ENCODE measurements at places on chromosomes 5 and 9.

DNA sequence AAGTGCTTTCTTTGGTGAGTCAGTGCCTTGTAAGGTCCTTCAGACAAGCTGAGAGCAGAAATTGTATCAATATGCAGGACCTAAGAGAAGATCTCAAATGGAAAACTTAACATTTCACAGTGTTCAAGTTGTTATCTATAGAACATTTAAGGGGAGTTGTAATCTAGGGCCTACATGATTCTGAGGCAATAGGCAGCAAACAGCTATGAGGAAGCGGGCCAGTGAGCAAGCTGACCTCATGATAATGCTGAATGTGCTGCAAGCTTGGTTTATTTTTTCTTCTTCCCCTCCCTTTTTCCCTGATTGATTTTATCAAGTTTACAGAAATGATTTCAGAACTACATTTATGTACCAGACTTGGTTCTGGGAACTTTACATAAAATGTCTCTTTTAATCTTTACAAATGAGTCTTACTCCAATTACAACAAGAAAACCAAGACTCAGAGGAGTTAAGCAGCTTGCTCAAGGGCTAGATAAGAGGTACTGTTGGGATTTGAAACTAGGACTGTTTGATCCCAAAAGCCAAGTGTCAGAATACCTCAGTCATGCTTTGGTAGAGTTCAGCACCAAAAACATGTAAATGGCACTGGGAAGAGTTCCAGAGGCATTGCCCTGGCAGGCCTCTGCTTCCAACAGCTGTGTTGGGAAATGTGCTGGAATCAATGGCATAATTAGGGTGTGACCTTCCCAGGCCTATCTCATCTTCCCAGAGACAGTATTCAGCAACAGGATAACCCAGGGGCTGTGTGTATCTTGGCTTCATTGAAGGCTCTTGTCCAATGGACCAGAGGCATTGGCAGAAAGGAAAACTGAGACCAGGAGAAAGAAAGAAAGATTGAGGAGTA lies 130.1 kb downstream of the LRRC70 start:
- no peak for DNase-seq

DNA sequence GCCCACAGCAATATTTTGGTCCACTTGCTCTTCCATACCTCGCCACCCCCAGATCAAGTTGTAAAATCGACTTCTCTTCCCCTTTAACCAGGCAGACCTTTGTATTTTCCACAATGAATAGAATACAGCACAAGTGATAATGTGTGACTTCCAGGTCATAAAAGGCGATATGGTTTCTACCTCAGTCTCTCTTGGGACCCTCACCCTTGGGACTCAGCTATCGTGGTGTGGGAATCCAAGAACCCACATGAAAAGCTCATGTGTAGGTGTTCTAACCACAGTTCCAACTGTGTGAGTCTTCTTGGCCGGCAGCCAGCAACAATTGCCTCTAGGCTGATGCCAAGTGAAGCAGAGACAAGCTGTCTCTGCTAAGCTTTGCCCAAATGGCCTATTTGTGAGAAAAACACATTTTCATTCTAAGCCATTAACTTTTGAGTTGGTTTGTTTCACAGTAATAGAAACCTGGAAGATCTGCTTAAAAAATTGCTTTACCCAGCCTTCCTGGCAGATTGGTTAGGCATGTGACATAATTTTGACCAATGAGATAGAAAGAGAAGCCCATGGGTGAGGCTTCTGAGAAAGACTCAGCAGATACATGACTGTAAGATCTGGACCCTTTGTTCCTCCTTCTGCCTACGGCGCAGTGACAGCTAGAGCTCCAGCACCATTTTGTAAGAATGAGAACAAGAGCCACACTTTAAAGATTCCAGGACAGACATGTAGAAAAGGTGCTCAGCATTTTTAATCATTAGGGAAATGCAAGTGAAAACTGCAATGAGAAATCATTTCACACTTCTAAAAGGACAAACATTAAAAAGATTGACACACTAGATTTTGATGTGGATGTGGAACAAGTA lies 18.3 kb upstream of the MLLT3 start:
- DNase-seq = no peak

DNA sequence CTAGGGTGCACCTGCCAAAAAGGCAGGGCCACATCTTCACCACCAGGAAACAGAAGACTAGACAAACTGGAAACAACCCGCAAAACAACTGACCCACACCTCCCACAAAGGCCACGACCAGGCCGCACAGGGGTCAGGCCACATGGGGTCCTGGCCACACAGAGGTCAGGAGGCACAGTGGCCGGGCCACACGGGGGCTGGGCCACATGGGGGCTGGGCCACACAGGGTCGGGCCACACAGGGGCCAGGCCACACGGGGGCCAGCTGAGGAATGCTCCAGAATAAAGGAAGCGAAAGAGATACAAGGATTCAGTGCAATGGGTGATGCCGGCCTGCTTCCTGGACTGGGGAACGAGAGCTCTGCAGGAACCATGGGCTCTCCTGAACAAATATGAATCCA lies 91.6 kb downstream of the OLFM1 start:
- no peak for DNase-seq

DNA sequence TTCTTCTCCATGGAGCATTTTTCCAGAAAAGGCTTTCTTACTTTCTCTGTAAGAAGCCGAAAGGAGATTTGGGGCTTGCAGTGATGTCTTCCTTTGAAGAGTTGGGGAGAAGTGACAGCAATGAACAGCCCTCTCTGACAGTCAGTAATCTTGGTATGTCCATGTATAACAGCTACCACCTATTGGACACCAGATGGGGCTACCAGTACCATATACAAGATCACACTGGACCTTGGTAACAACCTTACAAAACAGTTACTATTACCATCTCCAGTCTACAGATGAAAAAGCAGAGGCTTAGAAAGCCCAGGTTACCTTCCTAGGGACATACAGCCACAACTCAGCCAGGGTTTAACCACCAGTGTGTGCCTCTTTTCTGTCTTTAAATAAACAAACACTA lies 272.7 kb upstream of the TRPC7 start:
- no peak for DNase-seq

DNA sequence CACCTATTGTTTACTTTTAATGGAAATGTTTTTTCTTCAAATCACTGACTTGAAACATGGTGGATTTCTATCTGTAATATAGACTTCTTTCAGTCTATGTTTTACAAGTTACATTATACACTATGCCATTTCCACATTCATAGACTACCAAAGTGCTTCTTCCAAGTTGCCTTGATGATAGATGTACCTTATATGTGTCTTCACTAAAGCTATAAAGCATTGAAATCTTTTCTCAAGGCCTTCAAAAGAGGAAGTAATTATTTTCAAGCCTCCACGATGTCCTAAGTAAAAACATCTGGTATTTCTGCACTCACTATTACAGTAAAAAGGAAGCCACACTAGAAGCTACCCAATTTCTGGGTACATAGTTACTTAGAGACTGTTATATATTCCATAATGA lies 113.3 kb downstream of the FGF10 start:
- no peak for DNase-seq

GRCh38 chr5:60821488-60822284 lies 22.4 kb downstream of the ELOVL7 start:
- DNase-seq = no peak

All from GM03348 (cell line).